Foreskin keratinocyte (primary cell): ENCODE measurements at places on chromosomes 4 and X. TPM values are rescaled to one million over a fixed set of nuclear protein-coding genes. Genes with fewer than 3 reads are reported as not detected.
A peak's percentile ranks its signal among the peaks of the same experiment; 100 is the strongest.

GRCh38 chrX:155819966-155820491 is 61.1 kb upstream of the VAMP7 start:
- peak; percentile 92 for DNase-seq

DNA sequence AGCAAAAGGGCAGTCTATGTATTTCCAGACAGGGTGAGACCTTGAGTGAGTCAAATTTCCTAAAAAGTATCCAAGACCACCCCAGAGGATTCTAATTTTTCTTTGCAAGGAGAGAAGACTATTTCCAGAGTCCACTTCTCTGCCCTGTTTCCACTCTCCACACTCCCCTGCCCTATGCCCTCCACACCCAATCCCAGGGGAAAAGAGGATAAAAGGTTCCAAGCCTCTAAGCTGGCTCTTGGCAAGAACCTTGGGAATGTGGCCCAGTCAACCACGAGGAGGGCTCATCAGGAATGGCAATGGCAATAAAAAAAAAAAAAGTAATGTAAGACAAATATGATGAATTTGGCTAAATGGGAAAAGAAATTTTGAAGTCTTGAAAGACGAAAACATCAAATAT is 65.9 kb downstream of the SRPX start:
- no peak for DNase-seq

DNA sequence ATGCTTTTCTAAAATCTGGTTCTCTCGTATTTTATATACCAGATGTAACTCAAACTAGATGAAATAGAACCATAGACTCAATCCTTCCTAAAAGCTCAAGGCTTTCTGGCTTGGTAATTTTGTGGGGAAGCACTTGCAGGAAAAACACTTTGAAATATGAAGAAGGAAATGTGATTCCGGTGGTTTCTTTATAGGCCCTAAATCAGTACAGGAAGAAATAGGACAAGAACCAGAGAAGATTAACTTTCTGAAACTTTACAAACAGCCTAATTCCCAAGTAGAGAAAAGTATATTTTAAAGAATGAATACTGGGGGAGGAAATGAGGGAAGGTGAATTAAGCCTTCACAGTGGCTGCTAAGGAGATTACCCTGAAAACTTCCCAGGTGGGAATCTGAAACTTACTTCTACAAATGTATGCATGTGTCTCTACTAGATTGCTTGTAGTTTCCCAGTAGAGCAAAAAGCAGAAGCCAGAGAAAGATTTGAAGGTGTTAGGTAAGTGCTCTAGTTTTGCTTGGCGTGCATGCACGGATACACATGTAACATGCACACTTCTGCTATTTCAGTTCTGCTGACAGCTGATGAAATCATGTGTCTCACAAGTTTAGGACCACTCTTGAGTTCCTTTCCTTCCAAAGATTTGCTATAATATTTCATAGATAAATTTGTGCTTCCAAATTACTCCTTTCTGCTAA is 92.1 kb downstream of the AFF1 start:
- DNase-seq, result no peak

DNA sequence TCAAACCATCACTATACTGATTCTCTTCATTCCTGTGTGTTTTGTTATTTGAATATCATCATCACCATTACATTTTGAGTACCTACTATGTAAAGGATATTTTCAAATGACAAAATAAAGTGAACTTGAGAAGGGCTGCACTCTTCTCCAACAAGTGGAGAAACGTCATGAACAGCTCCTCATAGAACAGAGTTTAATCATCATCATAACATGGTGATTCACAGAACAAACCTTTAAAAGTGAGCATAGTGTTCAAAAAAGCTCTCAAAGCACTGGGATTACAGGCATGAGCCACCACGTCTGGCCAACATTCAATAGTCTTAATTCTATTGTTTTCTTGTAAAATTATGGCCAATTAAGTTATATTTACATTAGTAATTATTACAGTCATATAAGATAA is 993.9 kb downstream of the PDHA2 start:
- DNase-seq, result peak; percentile 18

GRCh38 chrX:94662689-94663088 is 988.7 kb downstream of the FAM133A start:
- no peak for DNase-seq

- no peak for DNase-seq
Observed at GRCh38 chr4:1720163-1720983, 750 bp downstream of the TMEM129 start.

- no peak for DNase-seq
Observed at GRCh38 chr4:147760176-147760575, 28.3 kb downstream of the ARHGAP10 start.

- no peak for DNase-seq
Observed at GRCh38 chrX:107542500-107542899, 85.8 kb upstream of the PRPS1 start.

GRCh38 chr4:2811830-2812611 is 19.1 kb downstream of the SH3BP2 start:
- DNase-seq, result no peak

DNA sequence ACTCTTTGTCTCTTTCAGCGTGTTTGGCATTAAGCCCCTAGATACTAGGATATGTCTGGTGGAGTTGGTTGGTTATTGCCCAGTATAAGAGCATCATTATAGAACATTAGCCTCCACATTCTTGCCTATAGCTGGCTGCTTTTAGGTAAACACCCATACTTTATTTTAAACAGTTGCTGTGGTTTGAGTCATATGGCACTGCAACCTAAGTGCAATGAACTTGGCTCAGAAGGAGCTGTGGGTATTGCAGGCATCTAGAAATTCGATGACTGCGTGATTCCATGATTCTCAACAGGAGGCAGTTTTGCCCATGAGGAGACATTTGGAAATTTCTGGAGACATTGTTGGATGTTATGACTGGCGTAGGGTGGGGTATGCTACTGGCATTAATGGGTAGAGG is 49.5 kb downstream of the DCLK2 start:
- no peak for DNase-seq

DNA sequence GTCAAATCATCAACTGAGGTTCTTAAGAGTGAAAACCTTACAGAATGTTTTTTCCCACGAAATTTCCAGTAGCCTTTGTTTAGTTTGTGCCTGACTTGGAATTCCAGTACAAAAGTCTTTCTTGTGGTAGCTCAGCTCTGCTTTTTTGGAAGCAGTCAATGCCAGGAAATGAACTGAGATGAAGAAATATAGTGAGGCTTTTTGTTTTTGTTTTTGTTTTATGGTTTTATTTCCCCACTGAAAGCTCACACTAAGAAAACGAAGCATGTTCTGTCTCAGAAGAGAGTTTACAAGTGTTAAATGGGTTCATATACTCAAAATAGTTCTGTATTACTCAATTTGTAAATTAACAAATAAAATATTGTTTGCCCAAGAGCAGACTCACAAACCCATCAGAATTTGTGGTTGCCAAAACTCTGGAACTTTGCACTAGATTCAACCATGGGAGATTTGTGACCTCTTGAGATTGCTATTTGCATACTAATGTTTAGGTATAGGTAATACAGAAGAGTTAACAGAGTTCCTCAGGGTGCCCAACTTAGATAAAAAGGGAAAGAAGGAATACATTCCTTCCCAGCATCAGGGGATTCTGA is 1060.8 kb downstream of the FAT4 start:
- no peak for DNase-seq

GRCh38 chr4:126572264-126572663 is 1060.5 kb upstream of the INTU start:
- DNase-seq, result no peak

The ADAMTS3 gene
- 0.27 and 0.49 TPM in 2 replicates for total RNA-seq

The LDOC1 gene
- total RNA-seq, result 17.2 and 20.1 TPM in 2 replicates

The HMGN5 gene
- 1.7 and 2.4 TPM in 2 replicates for total RNA-seq

The HAND2 gene
- total RNA-seq, result not detected in 2 replicates

The PPARGC1A gene
- not detected in 2 replicates for total RNA-seq

The IL13RA2 gene
- 0.32 and 0.85 TPM in 2 replicates for total RNA-seq

The AFM gene
- total RNA-seq, result 0.07 TPM in 1 of 2 replicates, not detected in the other

The PCYT1B gene
- 2.2 and 4.6 TPM in 2 replicates for total RNA-seq
